ENCODE measurements at places on chromosomes 7 and 10.

GRCh38 chr10:88908194-88908593, 28.1 kb downstream of the STAMBPL1 start:
- no peak for DNase-seq

DNA sequence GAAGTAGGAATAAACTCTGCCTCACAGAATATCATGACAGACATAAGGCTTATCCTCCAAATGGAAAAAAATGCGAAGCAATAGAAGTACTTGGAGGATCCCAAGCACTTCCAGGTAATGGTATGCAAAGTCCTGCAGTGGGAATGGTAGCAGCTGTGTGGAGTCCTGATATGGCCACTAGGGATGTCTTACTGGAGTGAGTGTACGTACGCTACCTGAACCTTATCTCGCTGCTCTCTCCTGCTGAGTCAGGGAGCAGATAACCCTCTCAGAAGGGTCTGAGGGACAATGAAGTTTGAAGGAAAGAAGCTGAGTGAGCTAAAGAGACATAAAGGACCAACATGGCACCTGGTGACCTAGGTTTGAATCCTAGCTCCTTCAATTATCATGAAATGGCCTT, 42.2 kb downstream of the CH25H start:
- no peak for DNase-seq

DNA sequence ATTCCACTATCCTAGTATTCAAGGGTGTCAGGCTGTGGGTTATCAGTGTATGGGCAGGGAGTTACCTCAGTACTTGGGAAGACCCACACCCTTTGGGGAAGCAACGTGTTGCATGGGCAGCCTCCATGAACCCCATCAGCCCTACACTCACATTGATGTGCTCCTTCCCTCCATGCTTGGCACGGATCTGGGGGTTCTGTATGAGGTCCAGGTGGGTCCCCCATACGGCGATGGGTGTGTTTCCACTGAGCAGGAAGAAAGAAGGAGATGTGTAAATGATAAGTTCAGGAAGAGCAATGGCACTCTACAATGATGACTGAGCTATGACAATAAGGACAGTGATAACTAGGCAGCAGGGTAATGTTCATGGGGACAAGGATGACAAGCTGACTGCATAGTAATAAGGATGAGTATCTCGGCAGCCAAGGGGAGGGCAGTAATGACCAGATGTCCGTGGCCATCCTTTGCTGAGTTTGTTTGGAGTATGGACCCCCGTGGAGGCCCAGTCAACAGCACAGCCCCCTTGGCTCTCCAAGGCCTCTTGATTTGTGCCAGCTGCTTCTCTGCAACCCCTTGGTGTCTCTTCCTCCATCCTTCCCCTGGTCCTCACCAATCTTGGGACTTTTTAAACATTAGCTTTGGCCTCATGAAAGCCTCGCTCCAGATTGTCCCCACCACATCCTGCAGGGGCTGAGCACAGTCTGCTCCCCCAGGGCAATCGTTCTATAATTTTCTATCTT, 394.2 kb downstream of the PLXNA4 start:
- DNase-seq, result no peak

GRCh38 chr7:139055674-139056073, 19.8 kb upstream of the ZC3HAV1L start:
- DNase-seq, result no peak

DNA sequence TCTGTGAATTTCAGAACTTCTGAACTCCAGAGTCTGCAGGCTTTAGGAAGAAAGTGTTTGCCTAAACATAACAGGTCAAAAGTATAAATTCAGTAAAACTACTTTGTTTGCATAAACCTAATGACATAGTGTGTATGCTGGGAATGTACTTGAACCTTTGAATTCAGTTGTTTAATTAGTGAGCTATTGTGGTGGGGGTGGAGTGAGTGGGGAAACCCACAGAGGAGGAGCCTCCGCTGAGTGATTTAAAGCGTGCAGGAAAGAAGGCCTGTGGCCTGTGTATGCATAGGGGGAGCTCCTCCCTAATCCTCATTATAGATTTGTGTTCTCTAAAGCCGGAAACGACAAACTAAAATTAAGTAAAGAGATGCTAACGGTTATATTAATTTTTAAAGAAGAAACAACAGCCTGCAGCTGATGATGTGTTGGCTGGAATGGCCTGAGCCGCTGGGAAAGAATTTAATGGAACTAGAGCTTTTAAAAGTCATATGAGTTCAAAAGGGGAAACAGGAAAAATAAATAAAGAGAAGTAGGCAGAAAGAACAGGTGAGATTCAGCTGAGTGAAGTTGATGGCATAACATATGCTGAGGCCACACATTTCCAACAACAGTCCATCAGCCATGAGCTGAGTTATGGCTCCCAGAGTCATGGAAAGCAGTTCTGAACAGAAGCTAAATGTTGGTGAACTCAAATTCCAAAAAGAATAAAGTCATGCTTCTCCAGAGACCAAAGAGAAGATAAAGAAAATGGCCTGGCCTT, 595.0 kb downstream of the GRM8 start:
- no peak for DNase-seq

- DNase-seq, result no peak
Observed at GRCh38 chr10:10209167-10209566, 808.5 kb upstream of the CELF2 start.

GRCh38 chr10:3761021-3761686, 23.9 kb downstream of the KLF6 start:
- no peak for DNase-seq

- no peak for DNase-seq
Observed at GRCh38 chr7:34269084-34269483, 363.7 kb downstream of the BMPER start.

DNA sequence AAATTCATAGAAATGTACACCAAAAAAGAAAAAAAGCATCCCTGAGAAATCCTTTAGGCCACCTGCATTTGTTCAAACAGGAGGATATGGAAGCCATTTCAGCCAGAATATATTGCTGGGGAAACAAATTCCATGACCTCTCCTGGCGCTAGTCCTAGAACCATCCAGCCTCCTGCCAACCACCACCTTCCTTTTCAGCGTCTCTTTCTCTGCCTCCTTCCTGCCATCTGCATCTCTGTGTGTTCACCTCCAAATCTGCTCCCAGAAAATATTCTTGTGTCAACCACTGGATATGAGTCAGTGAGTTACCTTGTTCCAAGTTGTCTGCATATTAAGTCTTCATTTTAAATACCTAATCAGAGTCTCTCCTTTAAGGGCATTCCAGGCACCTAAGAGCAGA, 50.6 kb upstream of the NPY start:
- DNase-seq, result no peak

GRCh38 chr7:141071260-141071854, 2.5 kb upstream of the TMEM178B start:
- DNase-seq, result no peak

DNA sequence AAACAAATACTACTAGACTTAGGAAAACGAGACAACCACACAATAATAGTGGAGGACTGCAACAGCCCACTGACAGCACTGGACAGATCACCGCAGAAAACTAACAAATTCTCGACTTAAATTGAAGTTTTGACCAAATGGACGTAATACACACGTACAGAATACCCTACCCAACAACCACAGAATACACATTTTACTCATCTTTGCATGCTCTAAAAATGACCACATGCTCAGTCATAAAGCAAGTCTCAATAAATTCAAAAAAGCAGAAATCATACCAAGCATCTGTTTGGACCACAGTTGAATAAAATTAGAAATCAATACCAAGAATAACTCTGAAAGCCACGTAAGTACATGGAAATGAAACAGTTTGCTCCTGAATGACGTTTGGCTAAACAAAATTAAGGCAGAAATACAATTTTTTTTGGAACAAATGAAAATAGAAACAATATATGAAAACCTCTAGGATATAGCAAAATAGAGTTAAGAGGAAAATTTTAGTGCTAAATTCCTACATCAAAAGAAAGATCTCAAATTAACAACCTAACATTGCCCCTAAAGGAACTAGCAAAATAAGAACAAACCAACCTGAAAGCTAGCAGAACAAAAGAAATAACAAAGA, 30.6 kb downstream of the MAPK8 start:
- no peak for DNase-seq

GRCh38 chr10:116815641-116816415, 33.5 kb upstream of the ENO4 start:
- no peak for DNase-seq

DNA sequence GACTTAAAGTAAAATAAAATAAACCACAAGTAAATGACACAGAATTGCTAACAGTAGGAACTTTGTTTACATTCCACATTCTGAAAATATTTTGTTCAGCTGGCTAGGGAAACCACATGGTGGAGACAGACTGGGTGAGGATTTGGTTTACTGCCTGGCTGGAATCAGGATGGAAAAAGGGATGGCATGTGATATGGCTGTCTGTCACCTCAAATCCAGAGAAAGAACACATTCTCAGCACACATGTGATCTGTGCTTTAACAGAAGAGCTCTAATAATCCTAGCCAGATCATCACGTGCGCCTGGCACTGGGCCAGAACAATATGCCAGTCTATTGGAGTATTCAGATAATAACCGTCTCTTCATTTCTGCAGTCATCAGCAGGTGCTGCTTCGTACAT, 90.9 kb upstream of the PIP4K2A start:
- no peak for DNase-seq

DNA sequence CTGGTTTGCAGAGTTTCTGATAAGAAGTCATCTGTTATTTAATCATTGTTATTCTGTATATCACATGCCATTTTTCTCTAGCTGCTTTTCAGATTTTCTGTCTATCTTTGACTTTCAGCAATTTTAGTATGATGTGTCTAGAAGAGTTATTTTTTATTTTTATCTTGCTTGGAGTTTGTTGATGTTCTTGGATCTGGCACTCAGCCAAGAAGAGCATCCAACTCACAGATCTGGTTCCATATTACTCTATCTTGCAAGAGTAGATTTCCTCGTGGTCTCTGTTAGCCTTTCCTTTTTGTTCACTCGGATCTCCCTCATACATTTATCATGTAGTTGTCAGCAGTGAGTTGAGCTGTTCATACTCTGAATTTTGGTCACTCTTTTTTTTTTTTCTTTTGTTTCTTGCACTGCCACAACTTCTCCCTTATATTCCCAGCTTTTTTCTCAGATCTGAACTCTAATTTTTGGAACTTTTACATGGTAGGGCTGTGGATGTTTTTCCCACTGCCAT, 54.8 kb upstream of the CALCR start:
- DNase-seq, result no peak

- DNase-seq, result no peak
Observed at GRCh38 chr7:44567884-44568283, 5.8 kb downstream of the DDX56 start.

GRCh38 chr10:30045961-30046360, 13.4 kb downstream of the JCAD start:
- DNase-seq, result no peak

DNA sequence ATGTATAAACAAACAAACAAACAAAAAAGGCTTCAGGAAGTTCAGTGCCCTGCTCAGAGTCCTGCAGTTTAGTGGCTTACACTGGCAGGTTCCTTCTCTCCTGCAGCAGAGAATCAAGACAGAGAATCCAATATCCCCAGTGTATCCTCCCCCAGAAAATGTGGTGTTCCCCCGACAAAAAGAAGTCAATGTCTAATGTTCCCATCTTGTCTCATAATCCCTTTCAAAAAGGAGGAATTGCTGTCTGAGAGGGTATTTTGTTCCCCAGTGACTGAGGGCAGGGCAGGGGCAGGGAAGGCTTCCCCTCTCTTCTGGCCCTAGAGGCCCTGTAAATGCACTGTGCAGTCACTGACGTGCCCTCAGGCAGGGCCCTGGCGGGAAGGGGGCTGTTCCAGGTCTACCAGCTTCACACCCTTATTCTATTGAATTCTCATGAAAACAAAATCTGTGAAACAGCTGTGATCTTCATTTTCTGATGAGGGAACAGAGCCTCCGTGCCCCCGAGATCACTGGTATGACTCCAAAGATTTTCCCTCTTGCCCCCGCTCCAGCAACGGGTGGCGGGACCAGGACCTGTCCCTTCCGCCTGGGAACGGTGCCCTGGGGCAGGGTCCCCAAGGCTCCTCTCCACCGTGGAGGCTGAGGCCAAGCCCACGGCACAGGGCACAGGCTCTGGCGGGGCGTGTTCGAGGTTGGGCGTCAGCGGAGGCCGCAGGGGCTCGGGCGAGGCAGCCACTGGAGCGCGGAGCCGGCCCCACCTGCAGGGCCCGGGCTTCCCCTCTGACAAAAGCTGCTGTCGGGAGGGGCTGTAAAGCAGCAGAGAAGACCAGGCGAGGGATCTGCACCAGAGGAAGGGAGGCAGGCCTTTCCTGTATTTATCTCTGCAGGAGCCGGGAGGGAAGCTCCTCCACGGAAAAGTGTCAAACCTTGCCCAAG, 13.4 kb upstream of the WDFY4 start:
- no peak for DNase-seq

- DNase-seq, result no peak
Observed at GRCh38 chr10:112376396-112376790, 2.5 kb downstream of the ACSL5 start.

DNA sequence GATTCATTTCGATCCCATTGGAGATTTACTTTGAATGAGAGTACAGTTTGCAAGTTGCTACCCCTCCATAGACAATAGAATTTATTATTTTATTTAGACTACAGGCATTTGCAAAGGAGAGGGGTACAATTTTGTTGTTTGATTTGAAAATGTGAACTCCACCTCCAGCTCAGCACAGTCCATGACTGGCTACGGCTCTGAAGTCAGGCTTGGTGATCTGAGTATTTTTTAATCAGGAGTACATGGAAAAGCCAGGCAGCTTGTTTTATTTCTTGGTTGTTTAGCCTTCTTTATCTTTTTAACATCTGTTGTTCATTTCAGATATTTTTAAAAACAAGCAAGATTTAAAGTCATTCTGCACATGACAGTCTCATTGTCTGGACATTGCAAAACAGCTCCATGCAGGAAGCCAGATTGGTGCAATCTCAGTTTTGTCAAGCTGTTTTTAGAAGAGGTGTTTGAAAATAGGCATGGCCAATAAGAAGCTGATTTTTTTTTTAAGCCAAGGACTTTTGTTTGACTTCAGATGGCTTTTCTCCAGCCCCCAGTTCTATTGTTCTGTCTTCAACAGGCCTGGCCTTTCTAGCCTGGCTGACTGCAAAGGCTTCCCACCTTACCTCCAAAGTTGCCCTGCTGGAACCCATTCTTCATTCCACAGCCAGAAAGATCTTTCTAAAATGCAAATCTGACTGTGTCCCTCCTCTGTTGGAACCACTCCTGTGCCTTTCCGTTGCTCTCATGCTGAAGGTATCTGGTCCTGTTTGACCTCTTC, 12.2 kb downstream of the PLXDC2 start:
- no peak for DNase-seq

DNA sequence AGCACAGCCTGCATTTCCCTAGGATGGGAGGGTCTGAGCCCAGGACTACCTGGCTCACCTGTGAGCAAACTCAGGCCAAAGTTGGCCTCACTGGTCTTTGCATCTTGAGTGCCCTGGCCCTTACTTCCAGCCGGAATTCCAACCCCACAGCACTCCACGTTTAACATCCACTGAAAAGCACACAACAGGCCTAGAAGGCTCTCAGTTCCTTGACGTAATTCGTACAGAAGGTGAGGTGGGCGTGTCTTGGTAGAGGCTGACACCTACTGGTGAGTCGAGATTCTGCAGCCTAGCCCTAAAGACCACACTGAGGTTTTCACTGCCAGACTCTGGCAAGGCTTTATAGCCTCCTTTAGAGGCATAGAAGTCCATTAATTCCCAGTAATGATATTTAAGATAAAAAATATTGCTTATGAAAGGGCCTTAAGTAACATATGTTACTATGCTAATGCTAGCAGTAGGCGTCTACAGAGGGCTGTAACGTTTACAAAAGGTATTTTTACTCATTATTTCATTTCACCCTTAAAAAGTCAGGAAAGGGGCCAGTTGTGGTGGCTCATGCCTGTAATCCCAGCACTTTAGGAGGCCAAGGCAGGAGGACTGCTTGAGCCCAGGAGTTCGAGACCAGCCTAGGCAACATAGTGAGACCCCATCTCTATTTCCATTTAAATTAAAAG, 95.8 kb downstream of the HIP1 start:
- DNase-seq, result peak; percentile 66
